ENCODE measurements at places on chromosomes 12 and 14.

GRCh38 chr14:28774764-28775735 is 8.5 kb downstream of the FOXG1 start:
- DNase-seq: no peak

DNA sequence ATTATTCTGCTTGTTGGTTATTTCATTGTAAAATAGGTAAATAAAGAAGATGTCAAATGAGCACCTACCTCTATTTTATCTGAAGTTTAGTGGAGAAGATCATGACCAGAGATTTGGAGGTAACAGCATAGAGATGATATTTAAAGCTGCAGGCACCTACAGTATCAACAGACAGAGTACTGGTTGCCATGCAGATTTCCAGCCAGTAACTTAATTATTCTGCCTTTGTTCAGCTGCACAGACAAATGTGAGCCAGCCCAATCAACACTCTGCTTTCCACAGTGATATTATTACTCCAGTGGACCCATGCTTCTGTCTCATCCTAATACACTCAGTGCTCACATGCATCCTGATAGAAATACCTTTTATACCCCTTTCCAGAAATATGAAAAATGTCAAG is 348.5 kb upstream of the RGS6 start:
- no peak for DNase-seq

DNA sequence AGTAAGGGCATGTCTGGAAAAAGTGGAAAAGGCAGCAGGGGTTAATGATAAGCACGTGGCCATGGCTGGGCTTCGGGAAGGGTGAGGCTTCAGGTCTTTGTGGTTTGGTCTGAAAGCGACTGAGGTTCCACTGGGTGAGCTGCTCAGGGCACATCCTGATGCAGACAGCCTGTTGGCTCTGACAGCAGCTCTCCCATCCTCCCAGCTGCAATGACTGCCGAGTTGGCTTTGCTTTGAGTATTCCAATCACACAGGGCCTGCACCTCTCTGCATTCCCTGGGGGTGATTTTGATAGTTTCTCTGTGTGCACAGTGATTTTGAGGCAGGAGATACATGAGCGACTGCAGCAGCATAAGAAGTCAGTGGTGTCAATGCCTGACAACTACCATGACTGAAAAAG is 390.7 kb downstream of the APAF1 start:
- no peak for DNase-seq

DNA sequence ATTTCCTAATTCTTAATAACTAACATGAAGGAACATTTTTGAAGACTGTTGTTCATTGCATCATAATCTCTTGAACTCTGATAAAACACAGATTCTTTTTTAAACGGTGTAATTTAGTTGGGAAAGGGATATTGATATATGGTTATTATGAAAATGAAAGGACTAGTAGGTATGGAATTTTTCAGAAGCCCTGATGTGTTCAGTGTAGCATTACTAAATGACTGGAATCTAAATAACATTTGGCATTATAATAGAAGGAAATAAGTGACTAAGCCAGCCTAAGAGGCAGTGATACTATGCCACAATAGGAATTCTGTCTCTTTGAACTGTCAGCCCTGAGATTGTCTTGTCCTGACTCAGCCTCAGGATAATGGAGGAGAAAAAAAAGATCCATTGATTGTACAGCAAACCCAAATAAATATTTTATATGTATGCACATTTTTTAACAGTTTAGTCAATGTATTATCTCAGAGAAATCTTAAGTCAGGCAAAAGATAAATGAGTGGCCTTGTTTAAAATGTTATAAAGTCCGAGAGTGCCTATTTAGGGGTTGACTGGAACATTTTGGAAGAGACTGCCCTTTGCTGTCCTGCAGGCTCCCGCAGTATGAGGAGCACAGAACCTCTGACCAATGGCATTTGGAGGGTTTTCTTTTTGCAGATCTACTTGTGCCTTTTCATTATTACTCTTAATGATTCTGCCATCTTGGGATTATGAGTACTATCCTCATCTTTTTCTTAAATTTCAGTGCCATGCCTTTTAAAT is 271.2 kb downstream of the EGLN3 start:
- no peak for DNase-seq

DNA sequence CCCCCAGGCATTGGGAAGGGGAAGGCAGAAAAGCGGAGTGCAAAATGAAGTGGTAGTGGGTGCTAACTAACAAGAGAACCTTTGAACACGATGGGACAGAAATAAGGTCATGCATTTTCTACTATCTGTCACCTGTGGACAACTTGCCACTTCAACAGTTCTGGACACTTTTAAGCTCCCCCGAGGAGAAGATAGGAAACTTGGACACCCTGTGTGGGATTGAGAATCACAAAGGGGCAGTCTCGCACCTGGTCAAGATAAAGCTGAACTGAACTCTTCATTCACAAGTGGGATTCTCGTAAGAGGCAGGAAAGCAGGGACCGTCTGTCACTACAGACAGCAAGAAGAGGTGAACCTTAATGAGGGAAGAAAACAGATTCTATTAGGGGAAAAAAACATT is 51.6 kb downstream of the EIF2S3B start:
- no peak for DNase-seq

GRCh38 chr12:65106948-65107347 is 14.2 kb downstream of the WIF1 start:
- DNase-seq: no peak

- DNase-seq: no peak
Observed at GRCh38 chr12:19220852-19221466, 91.4 kb downstream of the PLEKHA5 start.

GRCh38 chr14:87679866-87680265 is 313.1 kb downstream of the GALC start:
- DNase-seq: peak; percentile 72

DNA sequence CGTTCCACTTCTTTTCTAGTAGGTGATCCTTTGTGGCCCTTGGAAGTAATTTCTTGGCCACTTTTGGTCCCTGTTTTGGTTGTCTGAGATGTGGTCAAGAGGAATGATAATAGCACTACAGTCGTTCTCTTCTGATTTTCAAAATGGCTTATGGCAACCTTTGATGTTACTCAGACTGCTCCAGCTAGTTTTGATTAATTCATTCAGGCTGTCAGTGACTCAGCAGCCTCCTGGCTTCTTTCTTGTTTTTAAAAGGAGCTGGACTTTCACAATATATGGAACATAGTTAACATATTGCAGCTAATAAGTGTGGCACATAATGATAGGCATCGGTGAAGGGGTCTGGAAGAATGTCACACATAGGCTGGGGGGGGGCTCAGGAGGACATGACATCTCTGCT is 47.3 kb downstream of the WDR20 start:
- no peak for DNase-seq

DNA sequence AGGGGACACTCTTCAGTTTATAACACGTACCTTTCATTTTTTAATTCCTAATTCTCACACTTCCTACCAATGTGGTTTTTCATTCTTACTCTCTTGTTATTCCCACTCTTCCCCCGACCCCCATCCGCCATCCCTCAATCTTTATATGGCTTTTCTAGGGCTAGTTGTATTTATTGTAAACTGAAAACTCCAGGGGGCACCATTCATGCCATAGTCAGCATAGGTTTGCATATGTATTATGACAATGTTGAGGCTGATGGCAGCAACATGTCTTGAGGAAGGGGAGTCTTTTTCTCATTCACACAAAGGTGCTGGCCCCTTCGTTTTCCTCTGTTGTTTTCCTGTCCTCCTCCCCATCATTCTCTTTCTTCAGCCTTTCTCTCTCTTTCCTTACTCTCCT is 27.7 kb upstream of the LTA4H start:
- no peak for DNase-seq

- no peak for DNase-seq
Observed at GRCh38 chr12:104562763-104563162, 106.0 kb downstream of the CHST11 start.
